Left lung (tissue), 14 donors: ENCODE measurements at places on chromosomes 2 and 18. TPM values are rescaled to one million over a fixed set of nuclear protein-coding genes. Genes with fewer than 3 reads are reported as not detected.

- peak; percentile 30 for DNase-seq
These were observed 145.8 kb downstream of the ZFP36L2 start for GRCh38 chr2:43080571-43081021.

DNA sequence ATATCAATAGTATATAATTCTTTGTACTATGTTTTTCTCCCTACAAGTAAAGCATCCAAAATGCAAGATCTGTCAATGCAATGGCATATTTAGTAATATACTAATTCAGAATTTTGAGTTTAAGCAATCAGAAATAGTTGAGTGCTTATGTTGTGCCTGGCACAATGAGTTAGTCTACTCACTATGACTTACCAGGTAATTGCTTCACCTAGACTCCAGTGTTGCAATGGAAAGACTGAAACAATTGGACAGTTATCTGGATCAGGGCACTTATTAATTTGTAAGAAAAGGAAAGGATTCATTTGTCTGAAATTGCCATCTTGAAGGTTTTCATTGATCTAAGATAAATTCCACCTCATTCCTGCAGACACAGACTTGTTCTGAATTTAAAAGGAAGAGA, 97.6 kb upstream of the TCF4 start:
- DNase-seq, result no peak

DNA sequence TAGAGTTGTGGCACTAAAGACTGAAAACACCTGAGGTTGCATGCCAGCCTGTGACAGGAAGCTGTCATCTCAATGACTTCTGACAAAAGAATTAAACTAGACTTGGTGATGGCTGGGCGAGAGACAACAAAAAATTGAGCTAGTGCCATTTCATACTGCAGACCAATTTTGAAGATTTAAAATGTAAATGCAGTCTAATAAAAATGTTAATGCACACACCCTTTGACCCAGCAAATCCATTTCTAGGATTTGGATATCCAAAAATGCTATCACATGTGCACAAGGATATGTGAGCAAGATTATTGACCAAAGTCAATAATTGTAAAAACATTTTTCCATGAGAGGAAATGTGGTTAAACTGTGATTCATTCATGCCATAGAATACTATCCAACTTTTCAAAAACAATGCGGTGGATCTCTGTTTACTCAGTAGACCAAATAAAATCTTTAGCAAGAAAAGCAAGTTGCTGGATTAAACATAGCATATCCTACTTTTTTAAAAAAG, 5.6 kb downstream of the FBXO36 start:
- DNase-seq, result no peak

GRCh38 chr18:58991167-58991798, 126.6 kb downstream of the ZNF532 start:
- DNase-seq, result no peak

SATB2 gene
- polyA plus RNA-seq, result 3.8 TPM

GRCh38 chr2:35297403-35297802, 1058.2 kb upstream of the CRIM1 start:
- DNase-seq, result no peak

- DNase-seq, result no peak
These were observed 788.1 kb downstream of the TRIB2 start for GRCh38 chr2:13504808-13505207.

GRCh38 chr2:238398577-238398976, 28.1 kb upstream of the ASB1 start:
- no peak for DNase-seq

SCN2A gene
- polyA plus RNA-seq, result 0.25 TPM

DNA sequence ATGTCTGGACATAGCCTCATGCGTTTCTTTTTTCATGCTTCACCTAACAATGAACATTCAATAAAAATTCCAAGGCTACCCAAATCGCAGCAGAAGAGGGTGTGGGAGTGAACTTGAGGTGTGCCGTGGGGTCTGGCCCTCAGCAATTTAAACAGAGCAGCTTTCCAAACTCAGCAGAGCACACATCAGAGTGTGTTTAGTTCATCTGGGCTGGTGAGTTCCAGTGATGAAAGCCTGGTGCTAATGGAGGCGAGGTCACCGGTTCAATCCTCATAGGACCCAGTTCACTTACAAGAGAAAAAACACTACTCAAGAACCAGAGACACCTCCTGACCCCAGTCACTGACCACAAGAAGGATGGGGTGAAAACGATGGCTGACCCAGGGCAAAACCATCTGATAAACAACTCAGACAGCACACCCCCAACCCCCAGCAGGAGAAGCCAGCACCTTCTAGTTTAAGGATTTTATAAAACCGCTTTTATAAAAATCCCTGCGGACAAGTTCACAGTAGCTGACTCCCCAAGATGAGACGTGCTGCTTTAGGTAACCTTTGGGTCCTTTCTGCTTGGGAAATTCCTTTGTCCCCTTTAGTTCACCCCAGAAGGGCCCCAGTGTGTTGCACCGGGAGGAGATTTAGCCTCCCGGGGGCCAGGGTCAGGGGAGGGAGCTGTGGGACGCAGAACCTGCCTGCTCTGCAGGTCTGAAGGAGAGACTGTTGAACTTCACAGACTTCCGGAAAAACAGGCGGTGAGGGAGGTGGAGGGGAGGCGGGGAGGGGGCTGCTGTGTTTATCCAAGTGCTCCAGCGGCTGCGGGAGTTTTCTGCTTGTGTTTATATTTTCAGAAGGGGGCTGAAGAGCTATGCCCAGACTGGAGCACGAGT, 152.7 kb upstream of the SOX11 start:
- no peak for DNase-seq

- DNase-seq, result no peak
These were observed 46.7 kb downstream of the DAPL1 start for GRCh38 chr2:158841850-158842249.

GRCh38 chr2:149385350-149385749, 55.0 kb downstream of the LYPD6 start:
- no peak for DNase-seq

GRCh38 chr2:169344736-169345485, 17.4 kb downstream of the LRP2 start:
- DNase-seq, result no peak

- peak; percentile 37 for DNase-seq
These were observed 1.6 kb downstream of the ZNF516 start for GRCh38 chr18:76493213-76494161.
